Stimulated activated CD4-positive, alpha-beta T cell treated with anti-CD3 and anti-CD28 coated beads, Interleukin-12 subunit alpha, Interleukin-12 subunit beta, amount 100 ng/mL, for 48 hours (primary cell): ENCODE measurements at places on chromosomes 5 and 9.

DNA sequence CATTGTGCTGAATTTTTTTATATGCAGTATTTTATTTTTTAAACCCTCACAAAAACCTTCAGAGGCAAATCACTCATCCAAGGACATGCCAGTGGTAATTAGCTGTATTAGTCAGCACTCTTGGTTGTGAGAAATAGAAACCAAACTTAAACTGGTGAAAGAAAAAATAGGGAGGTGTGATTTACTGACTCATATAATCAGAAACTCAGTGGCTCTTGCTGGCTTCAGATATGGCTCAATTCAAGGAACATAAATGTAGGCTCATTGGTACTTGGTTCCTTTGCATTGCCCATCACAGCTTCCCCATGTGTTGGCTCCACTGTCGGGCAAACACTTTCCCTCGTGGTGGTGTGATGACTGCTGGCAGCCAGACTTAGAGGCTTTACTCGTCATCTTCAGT lies 497.2 kb downstream of the MAT2B start:
- DNase-seq: no peak

DNA sequence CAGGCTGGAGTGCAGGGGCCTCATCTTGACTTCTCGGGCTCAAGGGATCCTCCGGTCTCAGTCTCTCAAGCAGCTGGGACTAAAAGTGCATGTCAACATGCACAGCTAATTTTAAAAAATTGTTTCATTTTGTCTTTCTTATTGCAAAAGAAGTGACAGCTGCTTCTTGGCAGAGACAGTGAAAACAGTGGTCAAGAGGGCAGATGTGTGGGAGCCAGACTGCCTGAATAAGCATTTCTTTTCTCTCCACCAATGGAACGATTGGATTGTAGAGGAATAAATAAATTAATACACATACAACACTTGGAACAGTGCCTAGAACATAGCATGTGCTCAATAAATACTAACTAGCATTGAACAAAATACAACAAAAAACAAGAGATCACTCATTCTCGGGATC lies 27.4 kb upstream of the KIF4B start:
- DNase-seq: no peak

DNA sequence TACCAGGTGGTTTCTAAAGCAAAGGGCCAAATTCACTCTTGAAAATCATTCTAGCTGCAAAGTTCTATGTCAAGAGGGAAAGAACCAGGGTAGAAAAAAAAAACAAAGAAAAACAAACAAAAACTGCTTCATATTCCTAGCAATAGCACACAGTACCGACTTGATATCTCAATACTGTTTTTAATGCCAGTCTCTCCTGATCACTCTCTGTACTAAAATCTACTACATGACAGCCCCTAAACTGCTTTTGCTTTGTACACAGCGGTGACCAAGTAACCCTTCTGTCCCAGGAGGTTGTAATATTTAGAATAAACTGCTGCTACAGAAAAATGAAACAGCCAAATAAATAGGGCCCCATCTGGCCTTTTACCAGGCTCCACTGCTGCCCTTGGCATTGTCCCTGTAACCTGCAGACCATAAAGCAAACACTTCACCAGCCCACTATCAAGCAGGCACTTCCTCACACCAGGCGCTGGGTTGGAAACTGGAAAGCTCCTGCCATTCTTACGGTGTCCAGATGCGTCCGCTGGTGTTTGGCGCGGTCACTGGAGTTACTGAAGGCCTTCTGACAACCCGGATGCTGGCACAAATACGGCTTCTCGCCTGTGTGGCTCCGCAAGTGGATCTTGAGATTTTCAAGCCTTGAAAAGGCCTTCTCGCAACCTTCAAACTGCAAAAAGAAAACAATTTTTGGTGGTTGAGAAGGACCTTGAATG lies 363.2 kb downstream of the GLIS3 start:
- DNase-seq: no peak

DNA sequence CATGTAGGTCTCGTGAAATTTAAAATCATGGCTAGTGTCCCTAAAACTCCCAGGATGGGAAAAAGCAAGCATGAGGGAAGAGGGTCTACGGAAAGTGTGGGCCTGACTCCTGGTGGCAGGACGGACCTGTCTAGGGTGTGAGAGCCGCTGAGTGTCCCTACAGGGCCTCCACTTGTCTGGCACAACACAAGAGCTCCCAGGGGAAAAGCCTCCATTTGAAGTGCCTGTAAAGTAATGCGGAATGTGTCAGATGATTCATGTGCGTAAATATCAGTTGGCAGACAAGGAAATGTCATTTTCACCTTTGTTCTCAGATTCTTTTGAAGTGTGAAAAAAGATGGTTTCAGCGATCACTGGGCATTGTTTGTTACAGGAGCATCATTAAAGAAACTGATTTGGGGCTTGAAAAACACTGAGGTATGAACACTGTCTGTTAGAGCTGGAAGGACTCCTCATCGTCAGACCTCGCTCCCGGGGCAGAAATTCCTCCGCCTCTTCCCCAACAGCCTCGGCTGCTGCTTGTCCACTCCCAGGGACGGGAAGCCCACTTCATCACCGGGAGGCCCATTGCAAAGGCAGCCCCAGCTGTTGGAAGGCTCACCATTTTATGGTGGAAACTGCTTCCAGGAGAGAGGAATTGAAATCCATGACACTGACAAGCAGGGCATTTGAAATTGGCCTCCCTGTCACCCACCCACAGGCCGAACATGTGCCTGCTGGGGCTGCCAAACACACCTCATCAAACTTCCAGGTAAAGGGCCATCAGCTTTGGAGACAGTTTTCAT lies 240.8 kb downstream of the FSTL4 start:
- DNase-seq: no peak

- DNase-seq: no peak
Measured at GRCh38 chr9:75156858-75157257, 68.5 kb downstream of the OSTF1 start.

GRCh38 chr5:31392061-31392460 lies 139.8 kb downstream of the DROSHA start:
- DNase-seq: no peak

DNA sequence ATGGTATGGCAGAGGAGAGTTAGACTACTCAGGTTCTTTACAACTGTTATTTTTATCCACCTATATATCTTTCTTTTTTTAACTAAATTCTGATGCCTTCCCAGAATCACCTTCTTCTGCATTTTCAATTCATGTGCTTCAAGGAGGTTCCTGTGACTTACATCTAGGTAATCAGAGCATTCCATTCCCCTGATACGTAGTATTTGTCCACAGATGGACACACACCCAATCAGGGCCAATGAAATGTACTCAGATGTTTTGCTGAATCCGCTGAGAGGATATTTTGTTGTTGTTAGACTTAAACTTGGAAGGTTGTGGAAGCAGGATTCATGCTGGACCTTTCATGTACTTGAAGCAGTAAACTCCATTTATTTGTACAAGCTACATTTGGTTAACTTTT lies 159.4 kb upstream of the FER start:
- DNase-seq: no peak
